Hematopoietic multipotent progenitor cell treated with erythropoietin and hydrocortisone succinate and interleukin-3 and kit ligand, for 6 days (in vitro differentiated cells): ENCODE measurements at places on chromosomes 13 and 19.
A peak's percentile ranks its signal among the peaks of the same experiment; 100 is the strongest.

- DNase-seq = no peak
Observed at GRCh38 chr19:37999309-38000213, 92.6 kb downstream of the SIPA1L3 start.

DNA sequence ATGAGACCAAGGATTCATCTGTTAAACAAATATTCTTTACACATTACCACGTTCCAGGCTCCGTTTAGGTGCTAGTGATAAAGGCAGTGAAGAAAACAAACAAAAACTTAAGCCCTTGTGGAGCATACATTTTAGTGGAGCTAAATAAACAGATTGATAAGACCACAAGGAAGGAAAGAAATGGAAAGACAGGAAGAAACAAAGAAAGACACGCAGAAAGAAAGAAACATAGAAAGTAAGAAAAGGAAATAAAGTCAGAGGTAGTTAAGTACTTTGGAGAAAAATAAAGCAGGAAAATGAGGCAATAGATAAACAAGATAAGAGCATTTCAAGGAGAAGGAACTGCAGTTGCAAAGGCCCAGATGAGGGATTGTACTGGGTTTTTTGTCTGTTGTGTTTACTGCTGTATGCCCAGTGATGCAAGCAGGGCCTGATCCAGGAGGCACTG, 998 bp downstream of the NFKBIB start:
- DNase-seq = no peak

DNA sequence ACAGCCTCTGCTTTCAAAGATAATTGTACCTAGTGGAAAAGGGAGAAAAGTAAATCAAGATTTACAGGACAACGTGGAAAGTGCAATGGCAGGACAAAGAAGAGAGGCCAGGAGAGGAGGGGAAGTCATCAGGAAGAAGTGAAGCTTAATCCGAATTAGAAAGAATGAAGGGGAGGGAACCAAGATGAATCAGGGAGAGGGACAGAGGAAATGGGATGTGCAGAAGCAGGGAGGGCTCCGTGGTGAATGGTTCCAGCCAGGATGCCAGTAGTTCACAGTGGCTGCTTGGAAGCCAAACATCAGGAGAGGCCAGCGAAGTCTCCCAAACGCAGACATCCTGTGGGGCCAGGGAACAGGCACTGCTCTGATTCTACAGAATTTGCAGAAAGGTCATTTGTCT, 144.4 kb downstream of the LIG4 start:
- DNase-seq = no peak

- DNase-seq = no peak
Observed at GRCh38 chr13:30181888-30182651, 125.3 kb downstream of the KATNAL1 start.

GRCh38 chr13:23243066-23243465, 62.3 kb downstream of the SGCG start:
- no peak for DNase-seq

- peak; percentile 68 for DNase-seq
Observed at GRCh38 chr19:10701955-10702525, 801 bp downstream of the QTRT1 start.

- no peak for DNase-seq
Observed at GRCh38 chr19:30890033-30890432, 459.2 kb downstream of the TSHZ3 start.

GRCh38 chr13:95834134-95834765, 157.3 kb downstream of the DNAJC3 start:
- DNase-seq = peak; percentile 84

GRCh38 chr19:49395581-49396407, 7.7 kb downstream of the KASH5 start:
- no peak for DNase-seq

DNA sequence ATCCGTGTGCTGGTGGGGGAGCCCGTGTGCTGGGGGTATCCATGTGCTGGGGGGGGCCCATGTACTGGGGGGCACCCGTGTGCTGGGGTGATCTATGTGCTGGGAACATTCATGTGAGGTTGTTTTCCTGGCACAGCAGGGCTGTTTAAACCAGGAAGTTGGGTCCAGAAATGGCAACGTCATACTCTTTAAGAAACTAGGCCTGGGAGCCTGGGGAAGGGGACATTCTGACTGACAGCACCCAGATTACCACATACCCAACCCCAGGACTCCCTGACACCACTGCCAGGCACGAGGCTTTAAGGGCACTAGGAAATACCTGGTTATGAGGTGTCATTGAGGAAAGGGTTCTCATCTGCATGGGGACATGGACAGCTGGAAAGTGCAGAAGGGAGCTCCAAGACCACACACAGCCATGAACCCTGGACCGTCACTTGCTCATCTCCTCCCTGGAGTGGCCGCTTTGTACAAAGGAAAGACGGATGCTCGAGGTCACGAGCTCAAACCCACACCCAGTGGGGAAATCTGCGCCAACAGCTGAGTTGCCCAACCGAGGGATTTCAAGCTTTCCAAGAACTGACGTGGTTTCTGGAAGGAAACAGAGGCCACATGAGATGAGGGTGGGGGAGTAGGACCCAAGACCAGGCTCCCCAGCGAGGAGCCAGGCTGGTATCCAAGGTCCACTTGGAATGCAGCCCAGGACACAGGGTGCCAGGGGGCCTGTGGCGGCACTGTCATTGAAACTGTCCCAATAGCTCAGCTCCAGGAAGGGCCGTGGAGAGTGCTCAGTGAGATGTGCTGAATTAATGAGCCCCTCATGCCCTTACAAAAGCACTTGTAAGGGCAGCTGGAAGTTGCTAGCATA, 40.9 kb downstream of the RAB20 start:
- DNase-seq = peak; percentile 58

DNA sequence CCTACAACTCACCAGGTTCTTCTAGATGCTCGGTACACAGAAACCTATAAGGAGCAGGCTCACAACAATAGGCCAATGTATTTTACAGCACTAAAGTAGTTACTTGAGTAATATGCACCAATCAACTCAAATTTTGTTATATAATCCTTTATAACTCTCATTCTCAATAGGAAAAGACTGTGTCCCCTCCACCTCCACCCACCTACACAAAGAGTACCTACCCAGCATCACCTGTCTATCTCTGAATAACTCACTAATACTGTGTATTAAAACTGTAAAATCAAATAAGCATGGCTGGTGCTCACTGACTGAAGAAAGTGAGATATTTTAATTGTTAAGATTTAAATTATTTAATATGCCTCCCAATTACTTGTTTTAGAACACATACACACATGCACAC, 146.3 kb downstream of the ENOX1 start:
- no peak for DNase-seq

DNA sequence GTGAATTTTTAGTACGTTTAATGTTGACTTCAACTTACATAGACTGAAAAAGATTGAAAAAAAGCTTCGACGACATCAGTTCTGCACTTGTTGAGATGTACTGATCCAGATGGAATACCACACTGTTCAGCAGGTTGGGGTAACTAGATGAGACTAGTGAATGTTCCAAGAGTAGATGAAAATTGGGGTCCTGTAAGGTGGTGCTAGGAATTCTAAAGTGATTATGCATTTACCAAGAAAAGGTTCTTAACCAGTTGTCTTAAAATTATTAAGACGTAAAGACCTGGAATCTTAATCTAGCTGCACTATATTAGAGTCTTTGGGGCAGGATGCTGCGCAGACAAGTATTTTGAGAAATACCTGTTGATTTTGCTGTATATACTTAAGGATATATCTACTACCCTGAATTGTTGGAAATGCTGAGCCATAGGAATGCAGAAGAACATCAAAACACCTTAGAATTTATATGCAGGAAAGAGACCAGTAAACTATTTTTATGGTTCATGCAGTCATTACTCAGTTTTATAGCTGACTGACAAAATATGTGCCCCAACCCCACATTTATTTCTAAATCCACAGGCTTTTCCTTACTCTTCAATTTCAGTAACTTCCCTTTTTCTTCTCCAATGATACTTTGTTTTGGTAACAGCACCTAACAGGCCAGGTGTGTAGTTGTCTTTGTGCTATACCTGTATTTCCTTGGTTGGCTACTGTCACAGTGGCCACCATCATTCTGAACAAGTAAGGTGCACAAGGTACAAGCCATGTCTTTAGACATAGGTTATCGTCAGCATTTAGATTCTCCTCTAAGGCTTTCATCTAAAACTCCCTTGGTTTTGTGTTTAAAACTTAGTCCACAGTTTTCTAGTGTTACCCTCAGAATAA, 8.6 kb downstream of the MIR17HG start:
- no peak for DNase-seq

DNA sequence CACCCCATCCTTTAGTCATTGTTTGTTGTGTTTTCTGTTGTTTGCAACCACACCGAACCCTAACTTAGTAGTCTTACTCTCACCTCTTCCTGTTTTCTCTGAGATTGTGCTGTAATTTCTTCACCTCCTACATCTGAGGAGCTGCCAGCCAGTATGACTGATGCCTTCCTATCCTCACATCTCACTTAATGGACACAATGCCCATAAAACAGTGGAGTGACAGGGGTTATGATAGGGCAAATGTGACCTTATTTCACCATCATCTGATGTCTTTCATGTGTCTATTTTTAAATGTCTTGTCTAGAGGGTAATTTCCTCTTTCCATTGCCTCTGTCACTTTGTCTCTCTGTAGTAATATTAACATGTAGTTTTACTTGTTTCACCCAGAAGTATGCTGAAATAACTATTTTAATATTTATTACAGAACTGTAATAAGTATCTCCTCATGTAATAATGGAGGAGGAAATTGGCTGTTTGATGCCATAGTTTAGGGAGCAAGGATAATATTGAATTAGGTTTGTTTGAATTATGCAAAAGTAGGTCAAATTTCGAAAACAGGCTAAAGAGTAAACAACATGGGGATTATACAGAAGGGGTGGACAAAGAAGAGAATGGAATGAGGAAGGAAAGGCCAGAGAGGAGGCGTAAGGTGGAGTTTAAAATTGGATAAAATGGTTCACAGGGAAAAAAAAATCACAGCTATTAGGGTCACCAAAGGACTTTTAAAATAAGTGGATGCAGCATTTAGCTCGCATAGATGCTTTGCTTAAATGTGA, 103.5 kb upstream of the SPRY2 start:
- DNase-seq = peak; percentile 19

DNA sequence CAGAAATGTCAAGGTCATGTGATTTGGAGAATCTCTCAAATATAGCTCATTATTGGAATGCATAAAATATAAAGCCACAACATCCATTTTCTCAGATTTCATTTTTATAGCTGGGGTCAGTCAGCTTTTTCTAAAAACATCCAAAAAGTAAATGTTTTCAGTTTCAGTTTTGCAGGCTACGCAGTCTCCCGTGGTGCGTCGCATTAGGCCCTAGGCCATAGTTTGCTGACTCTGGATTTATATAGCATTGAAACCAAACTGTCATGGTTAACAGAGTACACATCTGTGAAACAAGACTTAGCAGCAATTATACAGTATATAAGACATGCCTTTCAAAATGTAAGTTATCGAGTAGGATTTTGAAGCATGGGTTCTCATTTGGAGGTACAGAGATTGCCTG, 140.0 kb downstream of the IRS2 start:
- no peak for DNase-seq

DNA sequence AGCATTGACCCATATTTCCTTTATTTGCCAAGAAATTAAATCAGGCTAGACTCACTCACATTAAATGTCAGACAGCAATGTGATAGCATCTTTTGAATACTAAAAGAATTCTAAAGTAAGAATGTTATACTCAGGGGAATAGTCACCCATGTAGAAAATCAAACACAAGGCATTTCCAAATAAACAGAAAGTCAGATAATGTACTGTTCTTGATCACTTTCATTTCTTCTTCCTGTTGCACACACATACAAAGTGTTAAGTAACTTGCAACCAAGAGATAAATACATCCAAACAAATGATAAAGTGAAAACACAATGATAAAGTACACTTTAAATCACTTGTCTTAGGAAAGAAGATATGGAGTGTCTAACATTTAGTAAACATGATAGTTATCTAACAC, 1366.6 kb upstream of the MIR17HG start:
- DNase-seq = no peak

- no peak for DNase-seq
Observed at GRCh38 chr13:76406243-76406642, 480.0 kb downstream of the KCTD12 start.

- DNase-seq = no peak
Observed at GRCh38 chr19:39679056-39679790, 23.5 kb downstream of the LGALS16 start.

- no peak for DNase-seq
Observed at GRCh38 chr13:68323124-68323523, 1093.0 kb upstream of the PCDH9 start.

DNA sequence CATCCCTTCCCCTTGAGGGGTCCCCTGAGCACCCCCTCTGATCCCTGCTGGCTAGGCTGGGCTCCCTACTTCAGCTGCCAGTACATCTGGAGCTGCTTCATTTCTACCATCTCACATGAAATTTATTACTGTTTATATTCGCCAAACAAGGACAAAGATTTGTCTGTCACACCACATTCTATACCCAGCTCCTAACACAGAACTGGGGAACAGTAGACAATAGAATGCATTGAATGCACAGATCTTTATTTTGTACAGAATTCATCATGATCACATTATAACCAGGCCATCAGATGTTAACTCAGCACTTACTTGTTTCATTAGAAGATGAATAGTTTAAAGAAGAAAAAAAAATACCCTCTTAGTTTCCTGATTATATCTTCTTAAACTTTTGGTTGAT, 159.4 kb downstream of the KLF5 start:
- DNase-seq = no peak

DNA sequence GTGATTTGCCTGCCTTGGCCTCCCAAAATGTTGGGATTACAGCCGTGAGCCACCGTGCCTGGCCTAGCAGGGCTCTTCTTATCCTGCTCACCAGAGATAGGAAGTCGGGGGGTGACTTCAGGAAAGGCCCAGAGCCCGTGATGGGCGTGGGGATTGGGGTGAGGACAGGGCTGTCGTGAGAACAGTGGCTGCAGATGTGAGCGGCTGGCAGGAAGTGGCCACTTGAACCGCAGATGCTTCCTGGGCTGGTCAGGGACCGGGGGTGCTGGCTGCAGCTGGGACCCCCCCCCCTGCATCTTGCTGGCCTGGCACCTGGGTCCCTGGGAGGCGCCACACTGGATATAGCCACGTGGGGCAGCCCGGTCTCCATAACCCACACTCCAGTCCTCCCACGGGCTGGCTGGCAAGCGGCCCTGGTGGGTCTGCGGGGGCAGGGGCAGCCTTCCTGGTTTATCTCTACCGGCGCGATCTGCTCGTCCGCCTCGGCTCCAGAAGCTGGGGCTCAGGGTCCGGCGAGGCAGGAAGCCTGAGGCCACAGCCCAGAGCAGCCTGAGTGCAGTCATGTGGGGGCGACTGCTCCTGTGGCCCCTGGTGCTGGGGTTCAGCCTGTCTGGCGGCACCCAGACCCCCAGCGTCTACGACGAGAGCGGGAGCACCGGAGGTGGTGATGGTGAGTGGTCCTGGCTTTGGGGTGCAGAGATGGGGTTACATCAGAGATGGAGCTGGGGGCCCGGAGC, at the start of gene F2RL3:
F2RL3 (plus strand) TSS at position 371 of the 737 bp plus-strand sequence; CDS start at position 562, 191 bp downstream.
- DNase-seq = peak; percentile 90

- no peak for DNase-seq
Observed at GRCh38 chr13:25541434-25542123, 169.8 kb downstream of the ATP8A2 start.

- DNase-seq = peak; percentile 6
Observed at GRCh38 chr13:102440259-102440936, 38.5 kb upstream of the FGF14 start.

- DNase-seq = no peak
Observed at GRCh38 chr13:78958006-78958405, 299.1 kb upstream of the OBI1 start.
